Central memory CD8-positive, alpha-beta T cell (primary cell): ENCODE measurements at places on chromosomes 5 and 9.

DNA sequence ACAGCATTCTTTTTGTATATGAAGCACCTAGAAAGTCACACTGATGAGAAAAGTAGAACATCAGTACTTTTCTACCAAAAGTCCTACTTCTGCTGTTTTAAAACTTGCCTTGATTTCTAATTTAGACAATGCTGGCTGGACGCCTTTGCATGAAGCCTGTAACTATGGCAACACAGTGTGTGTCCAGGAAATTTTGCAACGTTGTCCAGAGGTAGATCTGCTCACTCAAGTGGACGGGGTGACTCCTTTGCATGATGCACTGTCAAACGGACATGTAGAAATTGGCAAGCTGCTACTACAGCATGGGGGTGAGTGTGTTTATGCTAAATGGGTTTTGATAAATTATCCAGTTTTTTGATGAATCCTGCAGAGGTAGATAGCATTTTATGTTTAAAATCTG lies 73.5 kb downstream of the SLF1 start:
- DNase-seq, result no peak

- no peak for DNase-seq
Observed at GRCh38 chr5:78407458-78407857, 47.0 kb downstream of the SCAMP1 start.

GRCh38 chr5:178931846-178932760 lies 8.9 kb upstream of the ZNF454 start:
- DNase-seq, result no peak

- no peak for DNase-seq
Observed at GRCh38 chr5:110027527-110028322, 338.0 kb downstream of the MAN2A1 start.

GRCh38 chr9:76626141-76626540 lies 138.1 kb upstream of the PCA3 start:
- DNase-seq, result no peak

DNA sequence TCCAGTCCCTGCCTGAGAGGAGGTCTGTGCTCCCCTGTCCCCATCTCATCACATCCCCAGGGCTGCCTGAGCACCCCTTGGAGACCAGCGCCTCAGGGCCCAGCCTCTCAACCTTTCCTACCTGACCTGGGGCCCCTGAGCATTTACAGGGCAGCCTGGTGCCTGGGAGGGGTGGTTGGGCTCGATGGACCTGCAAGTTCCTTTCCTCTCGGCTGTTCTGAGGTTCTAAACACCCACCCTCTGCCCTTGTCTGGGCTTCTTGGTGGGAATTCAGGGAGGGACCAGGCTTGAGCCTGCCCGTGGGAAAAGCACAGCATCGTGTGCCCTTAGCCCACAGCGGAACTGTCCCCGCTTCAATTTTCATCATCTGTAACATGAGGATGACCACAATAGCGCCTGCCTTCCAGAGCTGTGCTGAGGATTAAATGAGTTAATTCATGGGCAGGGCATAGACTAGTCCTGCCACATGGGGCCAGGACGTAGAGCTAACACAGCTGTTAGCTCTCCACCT lies 91.0 kb upstream of the SH3PXD2B start:
- DNase-seq, result no peak

DNA sequence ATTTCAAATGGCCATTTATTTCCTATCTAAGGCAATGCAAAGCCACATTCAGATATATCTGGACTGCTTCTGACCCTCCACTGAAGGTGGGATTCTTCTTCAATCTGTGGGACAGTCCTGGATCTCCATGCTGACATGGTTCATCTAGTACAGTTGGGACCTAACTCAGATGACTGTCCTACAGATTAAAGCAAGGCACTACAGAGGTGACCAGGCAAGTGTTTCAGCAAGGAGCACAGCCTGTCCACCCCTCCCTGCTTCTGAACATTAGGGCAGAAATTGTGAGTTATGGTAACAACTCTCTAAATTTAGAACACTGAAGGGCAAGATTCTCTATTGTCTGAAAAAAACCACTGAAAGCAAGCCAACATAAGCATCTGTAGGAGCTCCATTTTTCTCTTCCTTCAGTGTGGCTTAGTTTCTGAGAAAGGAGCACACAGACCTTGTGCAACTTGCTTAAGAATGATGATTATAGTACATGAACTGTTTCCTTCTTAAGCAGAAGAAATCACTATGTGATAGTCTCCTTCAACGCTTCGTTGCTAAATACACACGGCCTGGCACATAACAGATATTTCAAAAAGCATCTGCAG lies 62.9 kb upstream of the BARX1 start:
- DNase-seq, result no peak

DNA sequence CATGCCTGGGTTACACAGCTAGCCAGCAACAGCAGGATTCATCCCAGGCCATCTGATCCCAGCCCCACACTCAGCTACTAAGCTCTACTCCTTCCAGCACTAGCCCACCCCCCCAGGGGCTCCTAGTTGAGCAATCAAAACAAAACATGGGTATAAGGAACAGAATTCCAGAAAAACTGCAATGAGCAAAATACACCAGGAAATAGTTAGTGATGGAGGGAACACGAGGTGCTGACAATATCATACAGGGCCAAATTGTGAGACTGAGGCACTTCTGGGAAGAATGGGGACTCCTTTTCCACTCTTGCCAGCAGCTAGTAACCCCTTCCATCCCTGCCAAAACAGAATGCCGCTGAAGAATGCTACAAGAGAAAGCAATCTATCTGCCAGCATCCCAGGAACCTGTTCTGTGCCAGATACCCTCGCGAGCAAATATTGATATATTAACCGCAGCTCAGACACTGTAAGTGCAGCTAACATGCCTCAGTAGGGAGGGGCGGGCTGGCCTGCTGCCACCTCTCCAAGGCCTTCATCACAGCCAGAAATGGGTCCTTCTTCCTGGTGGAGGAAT lies 161.4 kb downstream of the SLIT3 start:
- no peak for DNase-seq

DNA sequence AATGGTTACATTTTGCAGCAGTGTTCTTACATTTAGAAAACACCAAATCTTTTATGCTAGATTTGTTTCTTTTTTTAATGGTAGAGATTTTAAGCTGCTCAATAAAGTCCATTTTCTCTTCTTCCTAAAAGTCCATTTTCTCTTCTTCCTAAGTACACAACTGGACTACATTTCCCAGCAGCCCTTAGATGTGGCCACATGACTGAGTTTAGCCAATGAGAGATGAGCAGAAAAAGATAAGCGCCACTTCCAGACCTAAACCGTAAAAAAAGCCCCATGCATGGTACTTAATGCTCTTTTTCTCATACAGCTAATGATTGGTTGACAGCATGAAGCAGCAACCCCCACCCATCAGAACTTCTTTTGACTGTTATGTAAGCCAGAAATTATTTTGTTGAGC lies 206.7 kb downstream of the FAM114A2 start:
- DNase-seq, result no peak

DNA sequence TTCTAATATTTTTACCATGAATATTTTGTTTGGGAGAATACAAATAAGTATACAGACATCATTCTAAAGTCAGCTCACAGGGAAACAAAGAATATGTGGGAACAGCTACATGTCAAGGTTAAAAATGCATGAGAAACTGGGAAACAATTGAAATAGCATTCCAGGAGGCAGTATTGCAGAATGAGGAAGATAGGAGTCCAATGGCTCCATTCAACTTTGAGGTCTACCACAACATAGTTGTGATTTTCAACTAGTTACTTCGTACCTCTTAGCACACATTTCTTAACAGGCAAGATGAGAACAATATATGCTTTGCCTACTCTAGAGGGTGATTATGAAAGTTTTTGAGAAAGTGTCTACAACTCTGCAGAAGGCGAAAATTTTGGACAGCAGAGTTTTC lies 35.2 kb upstream of the CAST start:
- DNase-seq, result no peak

DNA sequence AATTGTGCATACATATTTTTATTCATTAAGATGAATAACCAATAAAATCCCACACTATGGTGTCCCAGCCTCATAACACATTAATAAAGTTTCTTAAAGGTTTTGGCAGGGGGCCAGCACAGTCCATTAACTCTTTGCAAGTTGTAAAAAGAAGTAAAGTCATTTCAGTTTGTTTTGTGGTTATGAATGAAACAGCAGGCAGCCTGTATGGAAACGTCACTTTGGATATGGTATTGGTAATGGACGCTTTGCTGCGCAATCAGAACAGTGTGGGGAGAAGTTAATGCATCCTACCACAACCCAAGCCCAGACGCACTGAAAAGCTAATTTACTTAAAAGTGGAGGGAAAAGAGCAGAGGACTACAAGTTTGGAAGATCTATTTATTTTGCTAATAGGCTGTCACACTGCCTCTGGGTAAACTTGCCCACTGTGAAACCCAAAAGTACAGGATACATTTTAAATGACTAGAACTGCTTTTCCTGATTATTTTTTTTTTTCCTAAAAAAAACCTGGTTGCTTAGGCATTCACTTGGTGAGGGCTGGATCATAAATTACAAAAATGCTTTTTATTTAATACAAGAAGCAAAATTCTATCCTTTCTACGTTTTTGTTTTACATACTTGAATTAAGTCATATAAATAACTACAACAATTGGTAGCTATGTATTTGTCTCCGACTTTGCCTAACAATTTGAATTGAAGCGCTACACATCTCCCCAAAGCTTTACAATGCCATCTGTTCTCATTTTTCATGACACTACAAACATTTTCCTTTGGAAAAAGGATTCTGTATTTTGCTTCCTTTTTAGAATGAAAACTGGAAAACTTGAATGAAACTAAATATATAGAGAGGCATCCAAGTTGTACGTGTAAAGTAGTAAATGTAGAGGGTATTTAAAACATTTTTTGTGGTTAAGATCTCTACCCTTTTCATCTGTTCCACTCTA lies 104.3 kb downstream of the NFIB start:
- no peak for DNase-seq

- no peak for DNase-seq
Observed at GRCh38 chr9:82991671-82992070, 71.3 kb downstream of the RASEF start.

GRCh38 chr9:120683150-120683549 lies 31.1 kb downstream of the MEGF9 start:
- no peak for DNase-seq

DNA sequence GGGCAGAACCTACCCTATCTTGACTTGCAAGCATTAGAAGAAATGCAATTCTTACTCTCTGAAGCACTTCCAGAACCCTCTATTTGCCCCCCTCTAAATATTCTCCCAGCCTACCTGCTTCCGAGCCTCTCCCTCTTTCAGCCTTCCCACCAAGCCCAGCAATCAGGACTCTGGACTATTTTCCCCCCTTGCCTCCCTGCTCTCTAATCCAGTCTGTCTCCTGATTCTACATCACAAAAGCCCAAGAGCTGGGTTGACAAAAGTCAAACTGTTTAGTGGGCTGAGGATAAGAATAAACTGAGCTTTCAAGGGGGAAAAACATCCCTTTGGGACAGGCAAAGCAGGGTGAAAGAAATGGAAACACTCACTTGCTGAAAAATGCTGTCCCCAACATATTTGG lies 123.2 kb upstream of the KIF2A start:
- DNase-seq, result no peak

- DNase-seq, result no peak
Observed at GRCh38 chr5:119309326-119309725, 46.5 kb upstream of the TNFAIP8 start.

DNA sequence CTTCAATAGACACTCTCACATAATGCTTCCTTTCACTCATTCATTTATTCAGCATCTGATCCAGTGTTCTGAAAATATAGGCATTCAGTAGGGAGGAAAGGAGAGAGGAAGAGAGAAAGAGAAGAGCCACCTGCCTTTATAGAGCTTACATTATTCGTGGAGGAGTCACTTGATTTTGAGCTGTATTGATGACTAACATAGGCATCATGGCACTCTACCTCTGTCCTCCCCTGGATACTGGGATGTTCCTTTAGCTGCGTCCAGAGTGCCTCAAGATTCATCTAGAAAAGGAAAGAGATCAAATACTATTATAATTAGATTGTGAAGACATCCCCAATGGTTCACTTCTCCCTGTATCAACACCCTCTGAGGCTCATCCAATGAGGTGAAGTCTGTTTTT lies 345.1 kb downstream of the SPATA31D1 start:
- no peak for DNase-seq

GRCh38 chr9:69120380-69121154 lies 53.5 kb upstream of the TJP2 start:
- DNase-seq, result no peak

DNA sequence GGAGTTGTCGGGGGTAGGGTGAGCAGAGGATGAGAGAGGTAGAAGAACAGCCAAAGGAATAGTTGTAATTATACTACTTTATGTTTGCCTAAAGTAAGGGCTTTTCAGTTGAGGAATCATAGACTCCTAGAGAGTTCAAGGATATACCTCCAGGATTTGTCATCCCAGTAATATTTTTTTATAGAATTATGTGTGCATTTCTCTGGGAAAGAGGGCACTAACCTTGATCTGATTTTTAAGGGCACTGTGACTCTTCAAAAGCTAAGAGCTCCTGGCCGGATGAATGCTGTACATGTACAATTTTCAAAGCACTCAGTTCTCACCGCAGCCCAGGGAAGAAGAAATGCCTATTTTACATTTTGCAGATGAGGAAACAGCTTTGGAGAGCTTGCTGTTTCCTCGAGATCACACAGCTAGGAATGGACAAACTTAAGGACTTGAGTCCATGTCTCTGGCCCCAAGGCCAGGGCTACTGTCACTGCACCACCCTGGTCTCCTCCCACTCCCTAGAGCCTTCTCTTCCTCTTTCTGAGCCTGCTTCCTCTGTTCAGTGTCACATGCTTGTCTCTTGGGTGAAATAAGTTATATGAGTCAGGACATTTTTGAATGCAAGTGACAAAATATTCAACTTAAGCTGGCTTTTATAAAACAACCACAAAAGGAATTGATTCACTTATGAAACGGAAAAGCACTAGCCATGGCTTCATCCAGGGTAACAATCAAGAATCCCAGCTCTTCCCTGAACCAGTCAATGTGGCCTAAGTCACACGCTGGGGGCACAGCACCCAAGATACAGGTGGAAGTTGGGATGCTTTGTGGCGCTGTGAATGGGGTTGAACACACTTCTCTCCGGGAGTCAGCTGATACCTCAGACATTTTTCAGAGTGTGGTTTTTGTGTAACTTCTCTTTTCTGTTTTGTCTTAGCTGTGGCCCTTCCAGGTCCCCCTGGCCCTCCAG lies 45.7 kb upstream of the TGFBR1 start:
- no peak for DNase-seq

- no peak for DNase-seq
Observed at GRCh38 chr9:77999231-77999631, 32.4 kb downstream of the GNAQ start.

- DNase-seq, result peak; percentile 52
Observed at GRCh38 chr5:176540956-176541337, 3.7 kb upstream of the RNF44 start.

DNA sequence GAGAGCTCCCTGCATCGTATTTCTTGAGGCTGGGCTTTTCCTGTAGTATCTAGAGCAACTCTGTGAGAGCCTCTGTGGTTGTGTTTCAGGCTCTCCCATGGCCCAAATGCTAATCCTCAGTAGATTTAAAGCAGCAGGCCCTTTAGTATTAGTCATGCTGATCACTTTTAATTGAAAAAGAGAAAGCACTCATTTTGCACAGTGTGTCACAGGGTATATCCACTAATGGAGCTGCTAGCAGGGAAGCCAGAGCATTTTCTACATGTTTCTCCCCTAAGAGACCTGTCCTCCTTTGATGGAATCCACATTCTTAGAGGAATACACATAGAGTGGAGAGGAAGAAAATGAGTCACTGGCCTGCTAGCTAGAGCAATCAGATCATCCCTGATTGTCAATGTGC lies 348.5 kb downstream of the TMEM232 start:
- DNase-seq, result no peak

GRCh38 chr5:154757814-154758406 lies 2.7 kb downstream of the LARP1 start:
- DNase-seq, result no peak

- no peak for DNase-seq
Observed at GRCh38 chr9:135338546-135338945, 141.0 kb upstream of the PPP1R26 start.

- no peak for DNase-seq
Observed at GRCh38 chr5:131262953-131263541, 806 bp upstream of the CDC42SE2 start.
